ENCODE measurements at places on chromosomes 1 and 21.

DNA sequence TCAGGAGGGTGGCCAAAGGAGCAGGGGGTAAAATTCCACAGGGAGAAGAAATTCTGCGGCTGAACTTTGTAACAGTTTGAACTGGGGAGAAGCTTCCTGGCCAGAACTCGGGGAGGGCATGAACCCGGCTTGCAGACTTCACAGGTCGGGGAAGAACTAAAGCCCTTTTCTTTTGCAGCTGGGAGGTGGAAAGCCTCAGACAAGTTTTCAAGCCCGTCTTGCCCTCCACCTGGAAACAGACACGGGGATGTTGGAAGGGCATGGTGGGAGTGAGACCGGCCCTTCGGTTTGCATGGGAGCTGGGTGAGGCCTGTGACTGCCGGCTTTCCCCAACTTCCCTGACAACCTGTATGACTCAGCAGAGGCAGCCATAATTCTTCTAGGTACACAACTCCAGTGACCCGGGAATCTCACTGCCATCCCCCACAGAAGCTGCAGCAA lies 11.3 kb downstream of the THEM4 start:
- DNase-seq: no peak

- no peak for DNase-seq
Measured at GRCh38 chr21:28509031-28509430, 483.6 kb downstream of the LTN1 start.

DNA sequence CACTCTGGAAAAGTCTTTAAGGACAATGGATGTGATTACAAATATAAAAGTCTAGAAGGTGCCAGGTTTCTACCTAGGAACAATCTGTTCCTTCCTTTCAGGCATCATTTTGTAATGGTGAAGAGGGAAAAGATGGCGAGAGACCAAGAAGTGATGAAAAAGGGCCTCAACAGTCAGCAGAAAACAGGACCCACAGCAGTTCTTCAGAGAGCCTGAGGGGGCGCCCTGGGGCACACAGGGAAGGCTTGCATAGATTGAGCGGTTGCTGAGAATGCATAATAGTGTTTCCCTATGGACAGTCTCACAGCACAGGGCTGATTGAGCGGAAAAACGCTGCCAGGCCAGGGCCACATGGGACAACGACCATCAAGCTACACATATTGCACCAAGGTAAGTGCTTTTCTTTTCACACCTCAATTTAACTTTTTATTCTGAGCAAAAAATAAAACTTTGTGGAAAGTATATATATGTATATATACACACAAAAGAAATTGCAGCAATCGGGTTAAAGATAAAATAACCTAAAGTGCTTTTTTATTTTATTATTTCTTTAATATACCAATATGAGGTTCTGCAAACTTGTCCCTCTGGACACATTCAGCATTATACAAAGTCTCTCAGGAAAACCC lies 3.1 kb upstream of the YRDC start:
- peak; percentile 75 for DNase-seq

DNA sequence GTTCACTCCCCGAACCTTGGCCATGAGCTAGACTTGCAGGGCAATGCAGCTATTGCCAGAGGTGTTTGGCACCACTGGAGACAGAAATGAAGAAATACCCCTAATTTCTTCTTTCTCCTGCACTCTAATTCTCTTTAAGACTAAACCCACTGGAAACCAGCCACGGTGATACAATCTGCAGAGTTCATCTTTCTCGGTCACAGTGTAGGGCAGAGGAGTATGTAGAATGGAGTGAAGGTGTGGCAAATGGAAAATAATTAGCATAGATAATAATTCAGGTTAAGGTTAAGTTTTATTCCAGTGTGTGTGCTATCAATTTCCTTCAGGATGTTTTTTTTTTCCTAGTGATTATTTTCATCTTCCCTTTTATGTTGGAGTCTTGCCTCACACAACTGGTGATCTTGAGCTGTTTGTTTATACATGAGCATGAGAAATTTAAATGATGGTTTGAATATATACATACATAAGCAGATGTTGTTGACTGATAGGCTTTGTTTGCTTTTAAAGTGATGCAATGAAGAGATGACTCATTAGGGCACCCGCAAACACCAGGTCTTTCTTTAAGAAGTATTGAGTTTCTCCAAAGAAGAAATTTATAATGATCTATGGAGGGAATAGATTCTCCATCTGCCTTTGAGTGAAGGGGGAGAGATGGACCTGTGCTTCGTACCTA lies 81.9 kb downstream of the SPATA17 start:
- no peak for DNase-seq

DNA sequence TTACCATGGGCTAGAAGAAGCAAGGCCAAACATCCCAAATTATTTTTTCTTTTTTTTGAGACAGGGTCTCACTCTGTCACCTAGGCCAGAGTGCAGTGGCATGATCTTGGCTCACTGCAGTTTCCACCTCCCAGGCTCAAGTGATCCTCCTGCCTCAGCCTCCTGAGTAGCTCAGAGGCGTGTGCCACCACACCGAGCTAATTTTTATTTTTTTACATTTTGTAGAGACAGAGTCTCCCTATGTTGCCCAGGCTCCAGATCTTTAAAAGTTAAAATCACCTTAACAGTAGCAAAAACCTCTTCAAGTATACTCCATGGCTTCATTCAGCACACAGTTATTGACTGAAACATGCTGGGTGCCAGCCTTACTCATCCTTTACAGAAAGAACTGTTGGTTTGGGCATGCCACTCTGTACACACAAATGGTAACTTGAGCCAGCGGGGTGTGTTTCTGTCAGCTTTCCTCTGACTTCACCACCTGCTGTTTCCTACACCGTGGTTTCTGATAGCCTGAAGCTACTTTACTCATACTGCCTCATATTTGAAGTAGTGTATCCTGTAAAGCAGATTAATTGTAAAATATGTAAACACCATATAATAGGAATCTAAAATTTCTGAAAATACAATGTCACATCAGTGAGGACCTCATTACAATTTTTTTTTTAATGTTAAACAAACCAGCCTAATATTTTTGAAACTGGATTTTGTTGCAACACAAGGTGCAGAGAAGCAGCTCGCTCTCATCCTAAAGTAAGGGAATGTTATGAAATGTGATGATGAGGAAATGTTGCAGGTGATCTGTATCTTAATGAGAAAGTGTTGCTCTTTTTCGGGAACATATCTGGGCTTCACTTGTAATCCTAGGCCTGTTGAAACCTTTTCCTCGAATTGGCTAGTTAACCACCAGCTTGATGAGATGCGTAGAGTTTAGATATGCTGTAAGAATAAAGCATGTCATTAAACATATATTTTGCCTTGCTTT lies 113.9 kb downstream of the ATP5PO start:
- DNase-seq: peak; percentile 54

- DNase-seq: peak; percentile 83
Measured at GRCh38 chr1:41558761-41559171, 74.3 kb upstream of the EDN2 start.

- DNase-seq: no peak
Measured at GRCh38 chr21:22791986-22792560, 1793.9 kb downstream of the NCAM2 start.

- DNase-seq: no peak
Measured at GRCh38 chr1:112528076-112528475, 19.3 kb downstream of the WNT2B start.

DNA sequence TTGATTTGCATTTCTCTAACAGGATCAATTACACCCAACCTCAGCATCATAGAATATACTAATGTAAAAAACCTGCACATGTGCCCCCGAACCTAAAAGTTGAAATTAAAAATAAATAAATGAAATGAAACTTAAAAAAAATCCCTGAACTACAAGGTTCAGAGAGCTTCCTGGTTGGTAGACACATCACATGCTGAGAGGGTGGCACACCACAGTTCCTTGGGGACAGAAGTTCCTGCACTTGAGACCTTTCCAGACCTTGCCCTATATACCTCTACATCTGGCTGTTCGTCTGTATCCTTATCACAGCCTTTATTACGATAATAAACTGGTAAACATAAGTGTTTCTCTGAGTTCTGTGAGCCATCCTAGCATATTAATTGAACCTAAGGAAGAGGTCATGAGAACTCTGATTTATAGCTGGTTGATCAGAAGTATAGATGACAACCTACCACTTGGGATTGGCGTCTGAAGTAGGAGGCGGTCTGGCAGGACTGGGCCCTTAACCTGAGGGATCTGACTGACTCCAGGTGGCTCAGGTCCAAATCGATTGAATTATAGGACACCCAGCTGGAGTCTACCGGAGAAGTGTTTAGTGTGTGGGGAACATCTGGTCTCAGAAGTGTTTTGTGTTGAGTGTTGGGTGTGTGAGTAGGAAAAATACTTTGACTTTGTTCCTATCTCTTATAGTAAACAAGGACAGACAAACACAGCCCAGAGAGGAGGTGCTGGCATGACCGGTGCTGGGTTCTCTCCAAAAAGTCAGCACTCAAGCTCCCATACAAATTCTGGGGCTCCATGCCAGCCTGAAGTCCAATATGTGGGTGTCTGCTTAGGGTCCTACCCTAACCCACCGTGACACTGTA lies 19.0 kb downstream of the C1orf115 start:
- DNase-seq: no peak

GRCh38 chr1:183633676-183634343 lies 1.8 kb downstream of the ARPC5 start:
- no peak for DNase-seq

GRCh38 chr1:160374306-160375110 lies 7.6 kb downstream of the NHLH1 start:
- DNase-seq: no peak

GRCh38 chr1:97097404-97097925 lies 375.9 kb downstream of the PTBP2 start:
- DNase-seq: no peak

DNA sequence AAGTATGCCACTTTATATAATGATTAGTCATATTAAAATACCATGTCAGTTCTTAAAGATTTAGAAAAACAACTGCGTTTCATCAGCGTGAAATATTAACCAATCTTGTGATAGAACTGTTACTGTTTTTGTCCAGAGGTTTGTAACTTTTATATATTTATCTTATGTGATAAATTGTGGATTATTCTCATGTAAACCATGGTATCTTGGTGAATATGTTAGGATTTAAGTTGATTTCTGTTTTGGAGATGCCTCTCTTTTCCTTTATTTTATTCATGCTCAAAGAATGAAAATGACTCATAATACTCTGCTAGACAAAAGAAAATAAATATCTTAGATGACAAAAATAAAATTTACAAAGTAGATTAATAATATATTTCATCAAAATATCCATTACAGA lies 88.4 kb downstream of the ADGRL4 start:
- no peak for DNase-seq

DNA sequence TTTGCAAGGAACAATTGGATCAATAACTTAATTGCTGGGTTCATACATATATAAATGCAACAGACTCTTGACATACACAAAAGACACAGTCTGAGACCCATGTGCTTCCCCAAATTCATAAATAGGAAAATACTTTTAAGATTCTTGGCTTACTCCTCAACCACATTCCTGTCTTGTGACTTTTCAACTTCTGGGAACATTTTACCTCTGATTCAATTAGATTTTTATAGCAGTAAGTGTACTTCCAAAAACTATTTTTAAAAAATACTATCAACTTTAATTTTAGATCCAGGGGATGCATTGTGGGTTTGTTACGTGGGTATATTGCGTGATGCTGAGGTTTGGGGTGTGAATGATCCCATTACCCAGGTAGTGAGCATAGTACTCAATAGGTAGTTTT lies 406.7 kb downstream of the RPS6KC1 start:
- DNase-seq: no peak

GRCh38 chr1:151868486-151868885 lies 15.0 kb upstream of the THEM5 start:
- no peak for DNase-seq

DNA sequence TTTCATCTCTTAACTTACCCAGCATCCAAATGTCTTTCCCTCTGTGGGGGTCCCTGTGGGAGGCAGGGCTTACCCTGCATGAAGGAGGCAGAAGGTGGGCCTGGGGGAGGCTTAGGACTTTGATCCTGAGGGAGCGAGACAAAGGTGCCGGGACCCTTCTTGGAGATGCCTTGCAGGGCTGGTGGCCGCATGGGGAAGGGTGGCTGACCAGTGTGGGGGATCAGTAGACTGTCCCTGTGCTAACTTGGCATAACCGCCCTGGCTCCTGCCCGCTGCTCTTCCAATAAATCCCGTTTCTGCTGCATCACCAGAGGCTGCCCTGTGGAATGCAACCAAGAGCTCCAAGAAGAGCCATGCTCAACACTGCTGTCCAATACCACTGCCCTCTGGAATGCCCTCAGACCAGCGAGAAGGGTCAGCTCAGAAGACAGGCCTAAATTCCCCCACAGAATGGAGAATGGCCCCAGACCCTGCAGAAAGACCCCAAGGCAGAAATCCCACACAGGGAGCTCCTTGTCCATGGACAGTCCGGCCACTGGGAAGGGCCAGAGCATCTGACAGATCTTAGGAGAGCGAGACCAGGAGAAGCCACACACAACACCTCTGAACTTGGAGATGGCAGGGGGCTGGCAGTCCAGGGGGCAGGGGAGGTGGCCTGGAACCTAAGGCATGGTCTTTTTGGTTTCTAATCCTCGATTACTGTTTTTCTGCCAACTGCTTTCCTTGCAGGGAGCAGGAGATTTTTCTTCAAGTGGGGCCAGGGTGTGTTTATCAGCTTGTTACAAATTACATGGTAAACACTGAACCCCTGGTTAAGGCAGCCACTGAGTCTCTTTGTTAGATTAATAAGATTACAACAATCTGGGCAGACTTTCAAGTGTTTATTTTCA lies 46.7 kb upstream of the DMRTB1 start:
- DNase-seq: no peak

- DNase-seq: no peak
Measured at GRCh38 chr21:31693222-31693621, 33.7 kb downstream of the SOD1 start.

DNA sequence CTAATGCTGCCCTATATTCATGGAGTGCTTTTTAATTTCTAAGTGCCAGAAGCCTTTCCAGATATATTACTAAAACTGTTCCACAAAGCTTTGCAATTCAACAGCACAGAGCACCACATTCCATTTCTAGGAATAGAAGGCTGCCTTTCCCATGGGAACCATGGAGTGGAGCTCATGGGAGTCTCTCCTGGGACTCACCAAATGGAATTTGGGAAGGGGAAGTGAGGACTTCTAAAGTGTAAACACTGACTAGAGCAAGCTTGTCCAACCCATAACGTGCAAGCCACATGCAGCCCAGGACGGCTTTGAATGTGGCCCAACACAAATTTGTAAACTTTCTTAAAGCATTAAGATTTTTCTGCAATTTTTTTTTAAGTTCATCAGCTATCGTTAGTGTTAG lies 190.4 kb upstream of the TNR start:
- no peak for DNase-seq

- no peak for DNase-seq
Measured at GRCh38 chr1:235923466-235924021, 56.8 kb upstream of the LYST start.

- no peak for DNase-seq
Measured at GRCh38 chr21:25838809-25839208, 104.0 kb downstream of the GABPA start.

GRCh38 chr1:90295534-90295933 lies 300.6 kb downstream of the ZNF326 start:
- DNase-seq: no peak

GRCh38 chr1:25620211-25620610 lies 3.6 kb downstream of the MAN1C1 start:
- DNase-seq: no peak

GRCh38 chr1:174676856-174677255 lies 229.1 kb downstream of the GPR52 start:
- DNase-seq: no peak

- DNase-seq: no peak
Measured at GRCh38 chr1:218317061-218317460, 28.1 kb upstream of the TGFB2 start.
